Retina (tissue), 1 donor: ENCODE measurements at places on chromosomes 6 and 20.

GRCh38 chr20:46774943-46775560 lies 65.6 kb downstream of the SLC2A10 start:
- DNase-seq: no peak

- DNase-seq: no peak
Observed at GRCh38 chr6:143179901-143180612, 119.4 kb downstream of the AIG1 start.

- peak; percentile 50 for DNase-seq
Observed at GRCh38 chr6:170147056-170147787, 143.7 kb downstream of the DLL1 start.

GRCh38 chr6:47936820-47937219 lies 155.0 kb downstream of the OPN5 start:
- DNase-seq: no peak

GRCh38 chr6:126804332-126805064 lies 314.0 kb upstream of the RSPO3 start:
- DNase-seq: peak; percentile 32

DNA sequence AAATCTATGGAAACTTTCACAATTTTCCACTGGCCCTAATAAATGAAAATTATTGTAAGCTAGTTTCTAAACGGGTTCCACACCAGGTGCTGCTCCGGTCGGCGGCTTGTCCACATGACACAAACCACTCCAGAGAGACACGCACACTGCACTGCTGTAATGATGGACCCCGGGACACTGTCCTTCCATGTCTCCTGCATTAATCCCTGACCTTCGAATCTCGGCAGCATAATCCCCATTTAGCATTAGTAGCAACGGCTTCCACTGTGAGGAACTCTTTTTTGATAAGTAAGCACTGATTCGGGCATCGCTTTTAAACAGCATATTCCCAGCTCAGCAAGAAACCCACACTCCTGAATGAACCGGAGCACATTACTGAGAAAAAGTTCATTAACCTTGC lies 43.5 kb downstream of the INSM1 start:
- peak; percentile 47 for DNase-seq

DNA sequence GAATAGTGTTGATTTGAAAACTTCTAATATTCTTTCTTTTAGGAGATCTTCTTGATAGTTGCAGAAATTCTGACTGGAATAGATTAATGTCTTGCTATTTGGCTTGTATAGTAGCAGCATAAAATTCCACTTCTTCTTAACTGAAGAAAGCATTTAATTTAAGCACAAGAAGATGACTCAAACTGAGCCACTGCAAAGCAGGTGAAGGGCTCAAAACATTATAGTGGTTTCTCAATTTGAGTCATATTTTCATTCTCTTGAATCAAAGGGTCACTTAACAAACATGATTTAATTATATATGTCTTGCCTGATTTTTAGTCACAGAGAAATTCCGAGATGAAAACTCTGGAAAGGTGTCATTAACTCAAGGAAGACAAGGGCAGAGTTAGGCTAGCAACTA lies 239.3 kb downstream of the ZNF217 start:
- no peak for DNase-seq

DNA sequence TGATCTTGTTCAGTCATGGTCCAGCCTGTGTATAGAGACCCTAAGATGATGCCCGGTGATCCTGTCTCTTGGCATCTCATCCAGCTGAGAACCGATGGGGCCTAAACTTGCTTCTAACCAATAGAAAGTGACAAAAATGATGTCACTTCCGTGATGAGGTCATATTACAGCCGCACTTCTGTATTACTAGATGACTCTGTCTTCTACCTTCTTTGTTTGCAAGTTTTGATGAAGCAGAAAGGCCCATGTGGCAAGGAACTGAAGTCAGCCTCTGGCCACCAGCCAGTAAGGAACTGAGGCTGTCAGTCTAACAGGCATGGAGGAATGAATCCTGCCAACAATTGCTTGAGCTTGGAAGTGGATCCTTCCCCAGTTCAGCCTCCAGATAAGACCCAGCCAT lies 32.8 kb upstream of the HLA-C start:
- no peak for DNase-seq

- DNase-seq: no peak
Observed at GRCh38 chr20:21251278-21251677, 51.9 kb upstream of the XRN2 start.

DNA sequence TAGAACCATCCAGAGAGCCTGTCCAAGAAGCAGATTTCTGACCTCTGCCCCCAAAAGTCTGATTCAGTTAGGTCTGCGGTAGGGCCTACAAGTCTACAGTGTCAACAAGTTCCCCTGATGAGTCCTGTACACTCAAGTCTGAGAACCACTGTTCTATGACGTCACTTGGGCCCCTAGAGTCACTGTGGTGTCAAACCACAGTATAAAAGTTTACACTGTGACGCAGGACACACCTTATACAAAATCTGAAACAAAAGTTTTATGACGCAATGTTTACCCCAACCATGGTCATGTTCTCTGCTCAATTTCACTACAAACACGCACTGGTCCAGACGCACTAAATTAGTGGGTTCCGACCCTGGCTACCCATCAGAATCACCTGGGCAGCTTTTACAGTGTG lies 17.9 kb downstream of the SLA2 start:
- no peak for DNase-seq

- DNase-seq: peak; percentile 76
Observed at GRCh38 chr6:168132531-168133167, 53.6 kb upstream of the FRMD1 start.

- DNase-seq: no peak
Observed at GRCh38 chr6:135358251-135358821, 139.2 kb downstream of the AHI1 start.

- DNase-seq: peak; percentile 64
Observed at GRCh38 chr20:2873747-2874041, 413 bp downstream of the PTPRA start.

DNA sequence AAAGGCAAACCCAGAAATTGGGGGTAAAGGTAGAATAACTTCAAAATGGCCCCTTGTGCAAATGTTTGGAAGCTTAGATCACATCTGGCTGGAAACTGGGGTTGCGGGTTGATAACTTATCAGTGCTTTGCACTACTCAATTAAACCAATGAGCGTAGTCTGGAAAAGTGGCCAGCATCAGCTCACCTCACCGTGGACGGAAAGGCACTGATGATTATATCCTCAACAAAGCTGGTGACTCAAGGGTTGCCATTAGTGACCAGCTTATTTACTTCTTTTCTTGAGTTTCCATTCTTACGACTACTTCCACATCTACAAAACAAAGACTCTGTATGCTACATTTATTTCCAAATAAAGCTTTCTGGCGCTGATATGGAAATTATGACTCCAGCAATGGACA lies 198.5 kb upstream of the HEY2 start:
- DNase-seq: no peak

DNA sequence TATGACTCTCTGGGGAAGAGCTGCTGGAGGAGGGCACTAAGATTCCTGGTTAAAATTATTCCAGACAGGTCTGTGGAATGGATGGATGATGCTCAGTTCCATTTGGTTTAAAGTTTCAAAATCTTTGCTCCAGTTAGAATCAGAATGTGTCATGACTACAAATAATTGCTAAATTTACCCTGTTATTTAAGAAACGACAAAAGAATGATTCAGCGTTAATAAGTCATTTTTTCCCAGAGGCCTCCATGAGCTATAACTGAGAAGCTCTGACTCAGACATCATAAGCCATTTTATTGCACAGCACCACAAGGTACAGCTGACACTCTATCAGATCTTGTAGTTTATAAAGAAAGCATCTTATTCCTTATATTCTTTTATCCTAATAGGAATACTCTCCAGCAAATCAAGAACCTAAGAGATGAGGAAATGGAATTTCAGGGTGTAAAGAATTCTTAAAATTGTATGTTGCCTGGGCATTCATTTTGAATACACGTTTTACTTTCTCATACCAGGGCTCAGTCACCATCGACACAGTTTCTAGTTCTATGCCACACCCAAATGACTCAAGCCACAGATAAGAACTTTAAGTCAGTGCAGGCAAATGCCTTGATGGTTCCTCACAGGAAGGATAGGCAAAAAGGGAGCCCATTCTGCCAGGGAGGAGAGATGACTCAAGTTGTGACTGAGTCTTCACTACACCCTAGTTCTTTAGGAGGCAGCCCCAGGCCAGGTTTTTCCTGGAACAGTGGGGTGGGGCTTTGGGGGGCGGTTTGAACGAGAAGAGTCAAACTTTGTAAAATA lies 636.0 kb downstream of the MMUT start:
- DNase-seq: no peak

DNA sequence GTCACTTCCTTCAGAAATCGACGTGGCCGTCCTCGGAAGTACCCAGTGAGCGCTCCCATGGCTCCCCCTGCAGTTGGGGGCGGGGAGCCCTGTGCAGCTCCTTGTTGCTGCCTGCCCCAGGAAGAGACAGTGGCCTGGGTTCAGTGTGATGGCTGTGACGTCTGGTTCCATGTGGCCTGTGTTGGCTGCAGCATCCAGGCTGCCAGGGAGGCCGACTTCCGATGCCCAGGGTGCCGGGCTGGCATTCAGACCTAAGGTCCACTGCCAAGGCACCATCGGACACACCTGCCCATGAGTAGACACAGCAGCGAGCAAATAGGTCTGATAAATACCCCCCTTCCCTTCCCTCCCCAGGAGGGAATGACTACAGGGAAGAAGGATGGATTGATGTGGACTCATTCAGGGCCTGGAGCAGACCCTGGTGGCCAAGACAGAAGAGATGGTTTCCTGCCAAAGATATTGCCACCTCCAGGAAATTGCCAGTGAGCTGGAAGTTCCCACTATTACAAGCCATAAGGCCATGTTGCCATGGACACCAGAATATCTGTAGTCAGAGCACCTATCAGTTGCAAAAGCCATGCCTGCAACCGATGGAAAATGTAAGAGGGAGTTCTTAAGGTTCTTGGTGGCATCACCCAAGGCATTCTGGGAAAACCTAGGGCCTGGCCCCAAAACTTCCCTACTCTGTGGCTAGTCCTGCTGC lies 4.2 kb downstream of the TCF19 start:
- DNase-seq: no peak

- peak; percentile 87 for DNase-seq
Observed at GRCh38 chr20:63230800-63231268, 4.9 kb upstream of the BIRC7 start.

DNA sequence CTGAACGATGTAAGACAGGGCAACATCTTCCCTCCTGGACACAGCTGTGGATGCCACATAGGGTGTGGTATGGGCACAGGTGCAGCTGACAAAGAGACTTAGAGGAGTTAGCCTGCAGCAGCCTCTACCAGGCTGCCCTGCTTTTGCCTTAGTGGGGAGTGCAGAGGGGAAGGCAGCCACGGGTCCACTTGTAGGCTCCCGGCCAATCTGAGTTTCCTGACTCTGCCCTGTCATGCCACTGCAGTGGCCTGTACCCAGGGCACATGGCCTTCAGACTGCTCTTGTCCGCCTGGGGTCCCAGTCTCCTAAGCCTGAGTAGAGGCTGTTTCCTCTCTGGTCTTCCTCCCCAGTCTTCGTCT lies 17.1 kb upstream of the CST9L start:
- no peak for DNase-seq

DNA sequence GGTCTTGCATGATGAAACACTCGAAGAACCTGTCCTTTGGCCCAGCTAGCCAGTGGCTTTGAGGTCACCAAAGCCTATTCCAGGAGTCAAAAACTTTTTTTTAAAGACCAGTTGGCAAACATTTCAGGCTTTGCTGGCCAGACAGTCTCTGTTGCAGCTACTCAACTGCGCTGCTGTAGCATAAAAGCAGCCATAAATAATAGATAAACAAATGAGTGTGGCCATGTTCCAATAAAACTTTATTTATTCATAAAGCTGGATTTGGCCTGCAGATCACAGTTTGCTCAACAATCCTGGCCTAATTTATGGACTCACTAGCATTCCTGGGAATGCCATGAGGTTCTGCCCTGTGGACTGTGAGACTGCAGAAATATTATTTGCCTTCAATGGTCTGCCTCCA lies 68.8 kb upstream of the LTV1 start:
- DNase-seq: no peak

GRCh38 chr6:36668591-36668990 lies 9.9 kb upstream of the CDKN1A start:
- no peak for DNase-seq

DNA sequence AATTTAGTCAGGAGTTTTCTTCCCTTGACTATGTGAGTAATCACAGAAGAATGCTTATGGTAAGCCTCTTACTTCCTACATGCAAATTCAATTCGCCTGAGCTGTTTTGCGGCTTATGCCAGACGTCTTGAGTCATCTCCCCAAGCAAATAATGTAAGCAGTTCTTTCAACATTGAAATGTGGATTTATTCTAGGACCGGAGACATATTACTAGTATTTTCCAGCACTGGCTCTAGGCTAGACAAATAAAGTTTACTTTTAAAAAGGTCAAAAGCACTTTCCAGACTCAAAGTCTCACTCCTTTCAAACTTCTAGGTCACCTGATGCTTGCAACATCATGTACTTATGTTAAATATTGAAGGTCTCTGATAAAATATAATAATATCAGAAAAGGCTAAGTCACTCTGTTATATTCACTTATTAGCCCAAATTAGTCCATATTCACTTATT lies 38.1 kb upstream of the NOX3 start:
- no peak for DNase-seq

- DNase-seq: no peak
Observed at GRCh38 chr20:43974695-43975094, 60.0 kb downstream of the TOX2 start.

GRCh38 chr6:20569000-20569610 lies 34.8 kb downstream of the CDKAL1 start:
- DNase-seq: no peak

GRCh38 chr20:2816030-2816582 lies at the start of gene TMEM239:
Gene TMEM239 (plus strand): TSS chr20:2816364. CDS start chr20:2816555, 191 bp downstream.
- no peak for DNase-seq

- DNase-seq: peak; percentile 29
Observed at GRCh38 chr6:69780585-69781178, 16.1 kb downstream of the LMBRD1 start.

GRCh38 chr6:11552442-11552841 lies 14.9 kb downstream of the TMEM170B start:
- DNase-seq: no peak

GRCh38 chr6:159790956-159791598 lies 810 bp downstream of the MRPL18 start:
- DNase-seq: no peak

DNA sequence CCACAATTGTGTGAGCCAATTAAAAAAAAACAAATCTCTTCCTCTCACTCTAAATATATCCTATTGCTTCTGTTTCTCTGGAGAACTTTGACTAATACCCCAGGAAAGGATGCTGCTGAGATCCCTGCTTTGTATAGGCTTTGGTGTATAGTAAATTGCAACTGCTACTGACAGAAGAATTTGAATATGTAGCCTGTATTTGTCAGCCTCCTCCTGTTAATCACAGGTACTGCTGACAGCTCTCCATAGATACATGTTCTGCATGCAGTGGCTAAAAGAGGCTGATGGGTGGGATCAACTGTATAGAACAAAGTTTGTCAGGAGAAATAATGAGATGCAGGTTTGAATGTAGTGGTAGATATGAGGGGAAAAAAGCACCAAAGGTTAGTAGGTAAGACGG lies 95.0 kb downstream of the ARHGAP18 start:
- DNase-seq: no peak
